Osteocyte (in vitro differentiated cells): ENCODE measurements at places on chromosomes 5 and 9. TPM values are rescaled to one million over a fixed set of nuclear protein-coding genes. Genes with fewer than 3 reads are reported as not detected.

HTR1A gene
- not detected in 2 replicates for total RNA-seq

DNA sequence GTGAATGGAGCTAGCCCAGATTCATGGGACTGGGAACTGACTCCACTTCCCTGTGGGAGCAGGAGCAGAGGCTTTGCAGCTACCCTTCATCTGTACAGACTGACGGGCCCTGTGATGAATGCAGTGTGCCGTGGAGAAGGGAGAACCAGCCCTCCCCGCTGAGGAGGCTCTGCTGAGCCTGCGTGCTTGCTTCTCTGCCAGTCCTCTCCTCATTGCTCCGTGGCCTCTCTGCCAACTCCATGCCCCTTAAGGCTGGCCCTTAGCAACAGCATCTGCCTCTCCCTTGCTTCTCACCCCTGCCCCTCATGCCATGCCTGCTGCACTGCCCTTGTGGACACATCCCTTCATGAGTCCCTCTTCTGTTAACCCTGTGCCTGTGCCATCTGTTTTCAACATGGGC lies 53.6 kb downstream of the GADD45G start:
- no peak overlapping the region for H3K4me3 ChIP-seq
- peaks cover 8% of the 10 kb centered on the region for H3K4me1 ChIP-seq
- no peak overlapping the region for H3K27ac ChIP-seq
- no peak for DNase-seq
- H3K27me3 ChIP-seq, result peaks cover 9% of the 10 kb centered on the region

DNA sequence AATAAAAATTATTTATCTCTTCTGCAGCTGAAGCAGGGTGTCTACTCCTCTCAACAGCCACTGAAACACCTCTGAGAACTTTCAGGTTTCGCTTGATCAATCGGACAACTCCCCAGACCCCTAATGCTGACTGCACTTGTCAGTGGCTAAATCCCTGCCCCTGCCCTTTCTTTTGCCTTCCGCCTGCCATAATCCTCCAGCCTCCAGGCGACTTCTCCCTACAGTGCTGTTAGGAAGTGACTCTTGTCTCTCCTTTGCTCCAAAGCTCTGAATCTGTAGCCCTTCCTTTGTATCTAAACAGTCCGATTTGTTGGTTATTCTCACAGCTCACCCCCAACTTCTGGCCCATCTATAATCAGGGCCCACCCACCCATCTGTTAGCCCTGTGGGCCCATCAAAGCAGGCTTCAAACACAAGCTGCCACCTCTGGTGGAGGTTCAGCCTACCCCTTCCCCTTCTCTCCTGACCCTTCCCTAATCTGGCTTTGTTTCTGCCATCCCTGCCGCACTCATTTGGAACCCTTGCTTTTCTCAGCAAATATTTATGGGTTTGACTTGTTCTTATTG lies 53.7 kb upstream of the IFNK start:
- H3K4me3 ChIP-seq, result no peak overlapping the region
- peaks cover 11% of the 10 kb centered on the region for H3K27me3 ChIP-seq
- peaks cover 53% of the 10 kb centered on the region for H3K4me1 ChIP-seq
- no peak for DNase-seq
- H3K36me3 ChIP-seq, result peaks cover 5% of the 10 kb centered on the region

DNA sequence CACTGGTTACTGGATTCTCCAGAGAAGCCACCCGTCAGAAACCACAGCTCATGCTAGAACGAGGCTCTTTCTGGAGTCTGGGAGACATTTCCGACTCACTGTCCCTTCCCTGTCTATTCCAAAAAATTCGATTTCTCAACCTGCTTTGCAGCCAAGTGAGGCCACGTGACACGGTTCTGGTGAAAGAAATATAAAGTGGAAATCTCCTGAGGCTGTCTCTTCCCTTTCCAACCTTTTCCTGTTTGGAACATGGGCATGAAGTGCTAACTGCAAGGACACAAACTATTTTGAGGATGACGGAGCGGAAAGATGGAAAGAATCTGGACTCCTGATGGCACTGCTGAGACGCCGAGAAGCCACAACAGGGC lies 6.1 kb upstream of the PTGS1 start:
- H3K27me3 ChIP-seq, result no peaks in the 10 kb centered on the region
- peaks cover 10% of the 10 kb centered on the region for H3K4me1 ChIP-seq
- DNase-seq, result no peak
- no peak overlapping the region for H3K27ac ChIP-seq
- H3K36me3 ChIP-seq, result no peaks in the 10 kb centered on the region

TSSK1B gene
- total RNA-seq, result 0.21 and 0.42 TPM in 2 replicates

PCDHGA9 gene
- 1.6 and 1.9 TPM in 2 replicates for total RNA-seq

FLT4 gene
- 0.51 TPM in 1 of 2 replicates, not detected in the other for total RNA-seq

SH3PXD2B gene
- 114 and 125 TPM in 2 replicates for total RNA-seq

- no peaks in the 10 kb centered on the region for H3K36me3 ChIP-seq
- H3K4me3 ChIP-seq, result no peak overlapping the region
- no peak overlapping the region for H3K27ac ChIP-seq
Observed at GRCh38 chr9:74848153-74848525, 39.6 kb downstream of the TRPM6 start.

F2RL2 gene
- 13.0 and 14.1 TPM in 2 replicates for total RNA-seq

DNA sequence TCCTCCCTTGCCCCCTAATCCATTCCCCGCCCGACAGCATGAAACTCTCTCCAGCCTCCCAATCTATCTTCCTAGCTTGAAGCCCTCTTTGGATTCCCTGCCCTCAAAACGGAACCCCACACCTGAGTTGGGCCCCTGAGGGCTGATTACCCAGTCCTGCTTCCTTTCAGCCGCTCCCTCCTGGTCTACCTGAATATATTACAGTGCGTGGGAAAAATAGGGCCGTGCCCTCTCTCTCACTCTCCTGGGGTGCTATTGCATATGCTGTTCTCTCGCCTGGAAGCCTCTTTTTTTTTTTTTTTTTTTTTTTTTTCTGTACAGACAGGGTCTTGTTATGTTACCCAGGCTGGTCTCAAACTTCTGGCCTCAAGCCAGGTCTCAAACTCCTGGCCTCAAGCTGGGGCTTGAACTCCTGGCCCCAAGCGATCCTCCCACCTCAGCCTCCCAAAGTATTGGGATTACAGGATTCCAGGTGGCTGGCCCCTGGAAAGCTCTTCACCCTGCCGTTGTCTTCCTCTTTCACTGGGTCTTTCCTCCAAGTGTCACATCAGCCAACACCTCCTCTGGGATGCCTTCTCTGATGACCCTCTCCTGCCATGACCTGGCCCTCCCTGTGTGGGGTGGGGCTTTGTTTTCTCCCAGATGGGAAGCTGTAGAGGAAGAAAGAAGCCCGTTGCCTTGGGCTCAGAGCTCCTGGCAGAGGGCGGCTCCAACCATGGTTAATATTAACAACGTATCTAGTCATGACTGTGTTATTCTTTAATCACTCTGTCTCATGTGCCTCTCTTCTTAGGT lies 8.2 kb downstream of the DNM1 start:
- H3K36me3 ChIP-seq, result no peaks in the 10 kb centered on the region
- H3K4me3 ChIP-seq, result no peak overlapping the region
- DNase-seq, result no peak
- H3K27ac ChIP-seq, result peak overlapping the region; percentile 65
- peaks cover 51% of the 10 kb centered on the region for H3K4me1 ChIP-seq

SPAAR gene
- total RNA-seq, result 0.56 TPM in 1 of 2 replicates, not detected in the other

GRCh38 chr9:92493749-92494387 lies 11.6 kb upstream of the ASPN start:
- H3K27me3 ChIP-seq, result no peaks in the 10 kb centered on the region
- H3K4me3 ChIP-seq, result no peak overlapping the region
- H3K27ac ChIP-seq, result no peak overlapping the region
- DNase-seq, result no peak
- H3K4me1 ChIP-seq, result peaks cover 57% of the 10 kb centered on the region

GRCh38 chr5:173699966-173700365 lies 83.5 kb upstream of the BOD1 start:
- no peak overlapping the region for H3K4me3 ChIP-seq
- H3K36me3 ChIP-seq, result no peaks in the 10 kb centered on the region
- H3K27me3 ChIP-seq, result peaks cover 8% of the 10 kb centered on the region
- H3K27ac ChIP-seq, result no peak overlapping the region
- H3K4me1 ChIP-seq, result no peaks in the 10 kb centered on the region

DNA sequence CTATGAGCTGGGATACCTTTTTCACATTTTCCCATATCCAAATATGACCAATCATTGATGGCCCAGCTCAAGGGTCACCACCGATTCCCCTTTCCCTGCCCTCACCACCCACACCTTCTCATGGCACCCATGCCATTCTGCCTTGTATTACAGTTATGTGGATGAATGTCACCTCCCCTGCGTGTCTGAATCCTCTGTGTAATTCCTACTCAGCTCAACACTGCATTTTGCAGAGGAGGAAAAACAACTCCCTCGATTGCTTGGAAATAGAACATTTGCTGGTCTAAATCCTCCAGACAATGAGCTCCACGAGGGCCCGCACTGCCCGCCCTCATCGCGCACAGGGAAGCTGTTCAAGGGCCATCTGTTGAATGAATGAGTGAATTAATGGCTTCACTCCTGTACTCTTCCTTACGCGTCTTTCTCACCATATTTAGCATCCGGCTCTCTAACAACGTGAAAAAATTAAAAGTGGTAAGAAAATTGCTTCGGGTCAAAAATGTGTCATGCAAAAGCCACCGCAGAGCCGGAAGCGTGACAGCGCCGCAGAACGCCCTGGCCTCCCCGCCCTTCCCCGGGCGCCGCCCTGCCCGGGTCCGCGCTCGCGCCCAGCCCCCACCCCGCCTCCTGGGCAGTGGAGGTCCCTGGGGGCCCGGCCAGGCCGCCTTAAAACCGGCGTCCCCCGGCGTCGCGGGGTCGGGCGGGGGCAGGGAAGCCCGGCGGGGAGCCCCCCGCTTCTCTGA lies 704 bp downstream of the SUSD1 start:
- peak overlapping the region; percentile 80 for H3K27ac ChIP-seq
- peaks cover 18% of the 10 kb centered on the region for H3K4me1 ChIP-seq
- no peaks in the 10 kb centered on the region for H3K27me3 ChIP-seq
- no peaks in the 10 kb centered on the region for H3K36me3 ChIP-seq
- peak overlapping the region; percentile 76 for H3K4me3 ChIP-seq

GRCh38 chr9:94821098-94821887 lies 94.8 kb downstream of the AOPEP start:
- H3K4me1 ChIP-seq, result peaks cover 55% of the 10 kb centered on the region
- H3K27ac ChIP-seq, result peak overlapping the region; percentile 35
- no peak for DNase-seq
- peaks cover 13% of the 10 kb centered on the region for H3K36me3 ChIP-seq
- no peaks in the 10 kb centered on the region for H3K27me3 ChIP-seq
- H3K4me3 ChIP-seq, result no peak overlapping the region

ELAVL2 gene
- 0.51 and 1.1 TPM in 2 replicates for total RNA-seq

- no peaks in the 10 kb centered on the region for H3K4me1 ChIP-seq
- no peaks in the 10 kb centered on the region for H3K36me3 ChIP-seq
- peaks cover 3% of the 10 kb centered on the region for H3K27me3 ChIP-seq
- H3K27ac ChIP-seq, result no peak overlapping the region
Observed at GRCh38 chr5:91359962-91360609, 23.0 kb downstream of the ARRDC3 start.

- DNase-seq, result no peak
- H3K36me3 ChIP-seq, result no peaks in the 10 kb centered on the region
- no peak overlapping the region for H3K27ac ChIP-seq
- H3K4me3 ChIP-seq, result no peak overlapping the region
Observed at GRCh38 chr5:110625376-110625999, 101.0 kb downstream of the TMEM232 start.

DNA sequence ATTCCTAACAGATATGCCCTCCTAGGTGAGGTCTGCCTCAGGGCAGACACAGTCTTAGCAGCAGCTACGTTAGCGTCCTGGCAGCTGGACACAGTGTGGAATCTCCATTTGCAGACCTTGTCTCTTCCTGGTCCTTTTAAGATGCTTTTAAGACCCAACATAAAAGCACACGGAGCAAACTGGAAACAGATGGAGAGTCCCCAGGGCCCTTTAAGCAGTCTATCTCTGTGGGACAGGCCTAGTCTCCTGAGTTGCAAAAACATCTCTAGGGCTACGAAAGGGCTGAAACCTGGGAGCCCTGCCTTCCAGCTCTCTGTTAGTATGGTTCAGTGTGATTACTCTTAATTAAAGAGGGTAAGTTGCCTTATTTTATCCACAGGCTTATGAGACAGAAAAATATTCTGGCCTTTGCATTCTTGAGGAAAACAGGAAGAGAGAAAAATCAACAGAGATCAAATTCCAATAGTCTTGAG lies 66.0 kb upstream of the GNA14 start:
- DNase-seq, result no peak
- peaks cover 7% of the 10 kb centered on the region for H3K36me3 ChIP-seq
- peak overlapping the region; percentile 79 for H3K27ac ChIP-seq
- H3K27me3 ChIP-seq, result no peaks in the 10 kb centered on the region

- H3K4me1 ChIP-seq, result peaks cover 4% of the 10 kb centered on the region
- no peak overlapping the region for H3K27ac ChIP-seq
- no peak for DNase-seq
- H3K27me3 ChIP-seq, result no peaks in the 10 kb centered on the region
- H3K36me3 ChIP-seq, result no peaks in the 10 kb centered on the region
- H3K4me3 ChIP-seq, result no peak overlapping the region
Observed at GRCh38 chr5:151708126-151708525, 21.4 kb upstream of the SPARC start.

- DNase-seq, result no peak
- peak overlapping the region; percentile 80 for H3K27ac ChIP-seq
- peaks cover 61% of the 10 kb centered on the region for H3K4me1 ChIP-seq
- no peaks in the 10 kb centered on the region for H3K27me3 ChIP-seq
- H3K4me3 ChIP-seq, result no peak overlapping the region
Observed at GRCh38 chr5:120602033-120602432, 137.9 kb downstream of the PRR16 start.

DNA sequence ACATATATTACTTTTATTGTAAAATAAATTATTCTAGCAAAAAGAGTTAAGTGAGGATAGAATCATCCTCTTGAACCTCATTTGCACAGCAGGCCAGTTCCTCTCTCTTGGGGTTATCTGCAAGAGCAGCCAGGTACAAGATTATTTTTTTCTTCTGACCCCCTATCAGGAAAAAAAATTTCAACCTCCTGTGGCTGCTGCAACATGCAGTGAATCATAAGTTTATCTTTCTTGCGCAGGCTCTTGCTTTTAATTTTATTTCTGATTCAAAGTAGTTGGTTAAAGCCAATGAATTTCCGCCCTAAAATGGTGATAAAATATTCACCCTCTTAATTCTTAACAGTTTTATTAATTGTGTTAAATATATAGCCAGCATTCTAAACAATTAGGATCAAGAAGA lies 69.7 kb upstream of the PPP3R2 start:
- no peaks in the 10 kb centered on the region for H3K27me3 ChIP-seq
- H3K4me3 ChIP-seq, result no peak overlapping the region
- H3K4me1 ChIP-seq, result peaks cover 3% of the 10 kb centered on the region
- no peak for DNase-seq

GRCh38 chr5:66144834-66145390 lies 812 bp downstream of the SREK1 start:
- peak overlapping the region; percentile 100 for H3K27ac ChIP-seq
- no peaks in the 10 kb centered on the region for H3K36me3 ChIP-seq
- H3K27me3 ChIP-seq, result peaks cover 10% of the 10 kb centered on the region
- no peak for DNase-seq

- peaks cover 51% of the 10 kb centered on the region for H3K4me1 ChIP-seq
- H3K4me3 ChIP-seq, result no peak overlapping the region
- DNase-seq, result no peak
- H3K36me3 ChIP-seq, result peaks cover 32% of the 10 kb centered on the region
- no peaks in the 10 kb centered on the region for H3K27me3 ChIP-seq
- H3K27ac ChIP-seq, result peak overlapping the region; percentile 99
Observed at GRCh38 chr5:132391870-132392269, 22.4 kb downstream of the SLC22A5 start.

GRCh38 chr5:109080896-109081295 lies 328.9 kb downstream of the PJA2 start:
- DNase-seq, result no peak
- no peaks in the 10 kb centered on the region for H3K36me3 ChIP-seq
- no peak overlapping the region for H3K4me3 ChIP-seq
- no peak overlapping the region for H3K27ac ChIP-seq
- no peaks in the 10 kb centered on the region for H3K27me3 ChIP-seq
- H3K4me1 ChIP-seq, result peaks cover 13% of the 10 kb centered on the region

GRCh38 chr5:151221574-151221973 lies 2.3 kb downstream of the CCDC69 start:
- no peak overlapping the region for H3K4me3 ChIP-seq
- no peak overlapping the region for H3K27ac ChIP-seq
- H3K36me3 ChIP-seq, result no peaks in the 10 kb centered on the region
- DNase-seq, result no peak
